Eye (tissue), 1 donor: ENCODE measurements at places on chromosomes 16 and 17.

GRCh38 chr17:68482576-68483041 is 25.3 kb upstream of the WIPI1 start:
- DNase-seq = no peak

DNA sequence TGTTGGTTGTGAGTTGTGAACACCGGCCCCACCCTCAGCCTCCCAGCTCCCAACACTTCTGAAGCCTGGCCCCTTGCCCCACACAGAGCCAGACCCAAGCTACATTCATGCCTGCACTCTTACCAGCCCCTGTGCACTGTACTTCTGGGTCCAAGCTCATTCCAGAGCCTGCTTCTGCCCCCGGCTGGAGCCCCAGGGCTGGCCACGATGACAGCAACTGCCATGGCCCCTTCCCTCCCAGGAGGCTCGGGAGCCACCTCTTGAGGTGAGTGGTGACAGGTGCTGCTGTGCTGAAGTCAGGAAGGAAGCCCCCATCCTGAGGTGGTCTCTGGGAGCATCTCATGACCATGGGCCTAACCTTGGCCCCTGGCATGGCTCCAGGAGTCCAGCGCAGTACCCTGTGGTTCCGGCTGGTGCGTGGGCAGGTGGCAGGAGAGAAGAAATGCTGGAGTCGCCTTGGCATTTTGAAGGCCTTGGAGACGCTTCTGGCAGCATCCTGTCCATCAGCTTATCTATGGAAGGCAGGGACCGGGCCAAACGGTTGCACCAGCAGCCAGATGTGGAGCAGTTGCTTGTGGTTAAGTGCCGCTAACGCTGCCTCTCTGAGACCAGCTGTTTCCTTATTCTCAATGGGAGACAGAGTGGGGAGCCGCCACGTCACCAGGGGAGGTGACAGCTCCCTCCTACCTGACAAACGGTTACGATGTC is 3.9 kb upstream of the CDT1 start:
- DNase-seq = no peak

GRCh38 chr16:11389083-11389482 is 43.8 kb downstream of the RMI2 start:
- DNase-seq = no peak

DNA sequence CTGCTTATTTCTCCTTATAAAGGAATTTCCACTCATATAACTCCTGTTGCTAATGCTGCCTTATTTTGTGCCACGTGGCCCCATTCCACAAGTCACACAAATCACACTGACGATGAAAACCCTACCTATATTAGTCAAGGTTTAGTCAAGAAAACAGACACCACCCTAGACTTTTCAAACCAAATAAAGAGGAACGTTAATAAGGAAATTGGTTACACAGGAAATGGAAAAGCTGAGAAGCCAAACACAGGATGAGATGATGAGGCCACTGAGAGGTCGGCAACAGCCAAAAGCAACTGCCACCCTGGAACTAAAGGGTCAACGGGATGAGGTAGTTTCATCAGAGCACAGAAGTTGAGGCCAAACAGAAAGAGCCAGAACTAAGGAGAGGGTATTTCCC is 47.3 kb upstream of the ALOX12 start:
- no peak for DNase-seq

DNA sequence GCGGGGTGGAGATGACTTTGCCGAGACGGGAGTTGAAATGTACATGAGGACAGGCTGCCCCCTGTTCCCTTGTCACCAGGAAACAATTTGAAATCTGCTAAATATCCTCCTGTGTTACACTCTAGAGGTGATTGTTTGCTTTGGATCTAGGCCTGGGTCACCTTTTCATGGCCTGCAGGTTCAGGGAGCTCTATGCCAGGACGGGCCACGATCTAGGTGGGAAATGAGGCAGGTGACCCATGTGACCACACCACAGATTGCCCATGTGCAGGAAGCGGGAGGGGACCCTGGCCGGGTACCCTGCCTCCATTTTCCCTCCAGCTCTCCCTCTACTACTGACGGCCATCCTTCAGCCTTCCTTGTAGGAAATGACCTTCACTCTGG is 43.4 kb downstream of the MEAK7 start:
- DNase-seq = no peak
